ENCODE measurements at places on chromosomes 1 and 21.

DNA sequence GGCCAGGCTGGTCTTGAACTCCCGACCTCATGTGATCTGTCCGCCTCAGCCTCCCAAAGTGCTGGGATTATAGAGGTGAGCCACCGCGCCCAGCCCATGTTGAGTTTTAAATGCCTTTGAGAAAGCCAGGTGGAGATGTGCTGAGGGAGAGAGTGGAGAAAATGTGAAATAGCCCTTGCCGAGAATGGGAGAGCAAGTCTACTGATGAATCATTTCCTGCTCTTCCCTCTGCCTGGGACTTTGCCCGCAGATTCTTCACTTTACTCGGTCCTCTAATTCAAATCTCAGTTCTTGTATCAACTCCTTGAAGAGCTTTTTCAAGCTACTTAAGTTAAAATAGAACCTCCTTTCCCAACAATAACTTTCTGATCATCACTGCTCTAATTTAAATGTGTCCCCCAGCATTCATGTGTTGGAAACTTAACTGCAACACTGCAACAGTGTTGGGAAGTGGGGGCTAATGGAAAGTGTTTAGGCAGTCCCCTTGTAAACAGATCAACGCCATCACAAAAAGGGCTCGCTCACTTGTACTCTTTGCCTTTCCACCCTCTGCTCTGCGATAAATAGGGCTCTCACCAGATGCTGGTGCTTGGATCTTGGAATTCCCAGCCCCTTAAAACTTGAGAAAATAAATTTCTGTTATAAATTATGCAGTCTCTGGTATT lies 27.8 kb downstream of the OSBPL9 start:
- DNase-seq, result no peak

DNA sequence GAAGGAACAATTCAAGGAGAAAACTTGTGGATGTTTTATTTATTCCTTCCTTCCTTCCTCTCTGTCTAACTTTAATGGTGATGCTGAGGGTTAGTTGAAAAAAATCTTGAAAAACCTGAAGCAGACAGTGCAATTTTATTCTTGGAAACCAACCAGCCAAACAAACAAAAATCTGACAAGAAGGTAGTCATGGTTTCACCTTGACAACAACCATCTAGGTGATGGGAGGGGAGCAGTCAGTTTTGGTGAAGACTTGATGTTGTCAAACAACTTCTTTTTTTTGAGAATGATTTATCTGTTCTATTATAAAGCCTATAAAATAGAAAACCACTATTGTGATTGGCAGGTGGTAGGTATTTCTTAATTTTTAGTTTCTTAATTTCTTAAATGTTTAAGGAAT lies 92.4 kb upstream of the GPR88 start:
- no peak for DNase-seq

DNA sequence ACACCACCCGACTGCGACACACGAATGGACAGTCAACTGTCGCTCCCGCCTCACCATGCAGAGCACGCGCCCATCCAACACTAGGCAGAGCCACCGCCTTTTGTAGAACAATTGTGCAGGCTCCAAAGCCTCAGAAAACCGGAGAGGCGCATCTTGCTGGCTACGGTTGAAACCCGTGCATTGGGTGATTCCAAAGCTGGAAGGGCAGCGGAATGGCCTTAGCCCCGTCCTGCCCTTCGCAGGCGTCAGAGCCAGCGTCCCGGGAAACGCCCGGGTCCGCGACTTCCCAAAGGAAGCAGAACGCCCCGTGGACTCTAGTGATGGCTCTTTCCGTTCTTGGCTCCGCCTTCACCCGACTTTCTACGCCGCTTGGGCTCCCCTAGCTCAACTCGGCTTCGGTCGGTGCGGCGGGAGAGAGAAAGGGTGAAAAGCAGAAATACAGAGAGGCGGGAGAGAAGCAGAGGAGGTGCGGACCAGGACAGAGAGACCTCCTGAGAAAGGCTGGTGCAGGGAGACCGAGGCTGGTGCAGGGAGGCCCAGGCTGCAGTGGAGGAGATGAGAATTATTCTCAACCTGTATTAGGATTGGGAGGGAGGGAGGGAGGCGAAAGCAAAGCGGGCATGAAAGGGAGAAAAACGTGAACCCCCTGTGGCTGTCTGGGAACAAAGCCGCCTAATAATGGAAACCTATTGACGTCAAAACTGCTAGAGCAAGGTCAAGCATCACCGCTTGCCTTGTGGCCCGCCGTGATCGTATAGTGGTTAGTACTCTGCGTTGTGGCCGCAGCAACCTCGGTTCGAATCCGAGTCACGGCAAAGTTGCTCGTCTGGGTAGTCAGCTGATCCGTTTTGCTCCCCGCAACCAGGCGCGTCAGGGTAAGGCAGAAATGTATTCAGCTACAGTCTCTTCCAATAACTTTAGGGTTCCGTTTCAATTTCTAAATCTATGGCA lies 99.5 kb downstream of the PRKAB2 start:
- DNase-seq, result no peak

- no peak for DNase-seq
Measured at GRCh38 chr1:240468656-240469055, 143.3 kb downstream of the GREM2 start.

DNA sequence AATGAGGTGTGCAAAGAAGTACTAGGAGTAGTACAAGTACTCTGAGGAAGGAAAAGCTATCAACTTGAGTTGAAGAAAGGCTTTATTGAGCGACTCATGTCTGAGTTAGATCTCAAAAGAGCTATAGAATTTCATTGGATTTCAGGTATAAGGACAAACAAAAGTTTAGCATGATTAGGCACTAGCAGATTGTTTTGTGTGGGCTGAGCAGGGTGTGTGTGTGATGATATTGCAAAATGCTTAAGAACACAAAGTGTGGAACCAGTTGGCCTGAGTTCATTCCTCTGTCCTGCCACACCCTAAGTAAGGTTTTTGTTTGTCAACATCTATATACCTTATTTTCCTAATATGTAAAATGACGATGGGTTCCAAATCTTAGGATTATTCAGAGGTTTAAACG lies 158.9 kb downstream of the KCNK2 start:
- no peak for DNase-seq

Data from omental fat pad (tissue), 4 donors.